H4 (cell line): ENCODE measurements at places on chromosomes 7 and 10. TPM values are rescaled to one million over a fixed set of nuclear protein-coding genes. Genes with fewer than 3 reads are reported as not detected.

The UBN2 gene
- 2.3 and 3.3 TPM in 2 replicates for total RNA-seq

DNA sequence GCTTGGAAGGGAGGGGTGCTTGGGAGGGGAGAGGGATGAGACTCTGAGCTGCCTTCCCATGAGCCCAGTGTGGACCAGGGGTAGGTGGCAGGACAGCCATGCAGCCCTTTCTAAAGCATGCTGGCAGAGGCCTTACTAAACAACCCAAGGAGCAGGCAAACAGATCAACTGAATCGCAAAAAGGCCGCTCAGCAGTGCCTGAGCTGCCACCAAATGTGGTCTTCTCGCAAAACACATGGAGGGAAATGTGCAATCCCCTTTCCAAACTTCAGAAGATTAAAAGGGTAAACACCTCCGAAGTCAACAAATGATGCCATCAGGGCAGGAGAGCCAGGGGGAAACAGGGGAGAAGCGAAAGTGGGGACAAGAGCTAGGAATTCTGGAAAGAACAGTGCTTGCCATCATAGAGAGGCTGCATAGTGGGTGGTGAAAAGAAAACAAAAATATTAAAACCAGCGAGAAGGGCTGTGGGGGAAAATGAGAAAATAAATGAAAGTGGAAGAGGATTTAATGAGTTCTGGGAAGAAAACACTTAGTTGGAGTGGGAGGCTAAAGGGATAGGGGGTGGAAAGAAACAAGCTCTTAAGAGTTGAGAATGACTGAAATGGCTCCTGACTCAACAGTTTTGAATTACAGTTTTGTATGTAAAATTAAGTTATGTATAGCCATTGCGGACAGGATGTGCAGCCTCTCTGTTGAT, 62.2 kb upstream of the ZNF32 start:
- DNase-seq, result no peak

GRCh38 chr7:115435178-115435577, 513.3 kb downstream of the MDFIC start:
- no peak for DNase-seq

DNA sequence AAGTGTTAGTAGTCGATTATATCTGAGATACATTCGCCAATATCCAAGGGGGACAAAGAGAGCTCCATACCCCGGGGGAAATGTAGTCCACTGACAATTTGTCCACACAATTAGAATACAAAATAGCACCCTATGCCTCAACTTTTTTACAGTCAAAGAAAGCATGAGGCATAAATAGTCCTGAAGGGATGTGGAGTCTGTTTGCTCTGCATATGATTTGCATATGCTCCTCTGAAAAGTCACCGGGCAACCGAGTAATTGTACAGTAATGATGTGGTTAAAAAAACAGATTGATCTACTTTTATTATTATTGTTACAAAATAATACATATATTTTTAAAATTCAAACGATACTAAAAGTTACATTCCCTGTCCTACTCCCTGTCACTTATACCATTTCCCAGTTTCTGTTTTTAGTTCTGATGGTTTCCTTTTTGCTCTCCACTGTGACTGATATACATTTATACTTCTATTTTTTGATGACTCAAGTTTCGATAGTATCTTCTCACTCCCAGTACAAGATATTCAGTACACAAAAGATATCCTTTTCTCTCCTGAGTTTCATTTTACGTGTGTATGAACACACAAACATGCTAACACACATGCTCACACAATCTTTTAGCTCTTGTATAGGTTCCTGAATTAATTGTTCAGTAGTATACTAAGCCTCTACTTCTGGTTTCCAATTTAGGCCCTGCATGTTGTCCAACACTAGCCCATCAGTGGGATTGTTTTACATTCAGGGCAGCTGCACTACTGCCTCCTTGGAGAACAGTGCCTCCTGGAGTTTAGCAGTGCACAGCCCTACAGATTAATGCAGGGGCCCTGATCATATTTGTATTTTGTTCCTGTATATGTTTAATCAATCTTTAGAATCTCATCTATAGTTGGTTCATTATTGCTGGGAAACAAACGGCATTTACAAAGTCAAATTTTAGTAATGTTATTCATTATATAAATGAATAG, 130.9 kb downstream of the TES start:
- no peak for DNase-seq

- DNase-seq, result peak; percentile 74
These were observed 172.3 kb upstream of the ADO start for GRCh38 chr10:62632071-62632809.

DNA sequence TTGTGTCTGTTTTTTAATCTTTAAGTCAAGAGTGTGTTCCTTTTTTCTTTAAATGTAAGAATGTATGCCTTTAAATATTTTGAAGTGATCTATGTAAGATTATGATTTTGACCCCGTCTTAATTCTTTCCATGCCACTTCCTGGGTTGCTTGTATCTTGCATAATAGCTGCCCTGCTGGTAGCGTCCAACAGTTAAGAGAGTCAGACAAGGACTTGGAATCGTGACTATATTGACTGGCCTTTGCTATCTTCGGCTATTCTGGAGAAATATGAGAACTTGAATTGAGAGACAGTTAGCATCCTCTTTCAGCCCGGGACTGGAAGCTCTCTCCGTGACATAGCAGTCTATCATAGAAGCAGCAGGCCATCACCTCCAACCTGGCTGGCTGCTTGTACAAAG, 13.0 kb downstream of the NRP1 start:
- DNase-seq, result no peak
